T47D (cell line): ENCODE measurements at places on chromosomes 5 and 9.

- DNase-seq = no peak
Measured at GRCh38 chr5:157292599-157292998, 26.7 kb downstream of the CYFIP2 start.

DNA sequence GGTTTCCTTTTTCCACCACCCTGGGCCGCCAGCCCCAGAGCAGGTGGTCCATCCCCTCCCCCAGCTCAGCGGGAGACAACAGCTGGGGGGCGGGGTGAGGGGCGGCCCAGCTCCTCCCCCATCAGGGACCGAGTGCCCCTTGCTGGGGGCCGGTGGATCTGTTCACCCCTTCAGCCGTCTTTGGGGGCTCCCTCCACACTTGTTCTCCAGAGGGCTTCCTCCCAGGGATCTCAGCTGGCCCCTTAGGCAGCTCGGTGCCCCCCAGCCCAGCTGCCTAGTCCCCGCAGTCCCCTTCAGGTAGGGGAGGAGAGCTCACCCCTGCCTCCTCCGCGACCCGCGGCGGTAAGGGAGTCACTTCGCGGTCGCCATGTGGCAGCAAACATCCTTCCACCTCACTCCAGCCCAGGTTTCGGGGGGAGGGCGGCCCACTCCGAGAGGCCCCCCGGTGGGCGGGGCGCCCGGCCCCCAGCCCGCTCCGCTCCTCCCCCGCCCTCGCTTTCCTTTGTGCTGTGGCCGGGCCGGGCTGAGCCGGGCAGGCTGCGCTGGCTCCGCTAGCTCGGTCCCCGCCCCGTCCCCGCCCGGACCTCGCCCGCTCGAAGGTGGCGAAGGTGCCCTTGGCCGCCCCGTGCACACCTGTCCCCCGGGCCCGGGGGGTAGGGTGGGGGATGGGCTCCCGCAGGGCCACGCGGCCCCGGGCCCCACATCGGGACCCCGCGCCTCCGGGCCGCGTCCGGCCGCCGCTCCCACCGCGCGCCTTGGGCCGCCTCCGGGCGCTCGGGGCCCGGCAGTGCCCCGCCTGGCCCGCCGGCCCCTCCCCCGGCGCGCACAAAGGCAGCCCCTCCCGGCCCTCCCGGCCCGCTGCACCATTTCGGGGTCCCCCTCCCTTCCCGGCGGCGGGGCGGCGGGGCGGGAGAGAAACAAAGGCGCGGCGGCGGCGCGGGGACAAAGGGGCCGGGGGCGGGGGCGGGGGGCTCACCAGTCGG, 683 bp downstream of the DBN1 start:
- DNase-seq = peak; percentile 68

DNA sequence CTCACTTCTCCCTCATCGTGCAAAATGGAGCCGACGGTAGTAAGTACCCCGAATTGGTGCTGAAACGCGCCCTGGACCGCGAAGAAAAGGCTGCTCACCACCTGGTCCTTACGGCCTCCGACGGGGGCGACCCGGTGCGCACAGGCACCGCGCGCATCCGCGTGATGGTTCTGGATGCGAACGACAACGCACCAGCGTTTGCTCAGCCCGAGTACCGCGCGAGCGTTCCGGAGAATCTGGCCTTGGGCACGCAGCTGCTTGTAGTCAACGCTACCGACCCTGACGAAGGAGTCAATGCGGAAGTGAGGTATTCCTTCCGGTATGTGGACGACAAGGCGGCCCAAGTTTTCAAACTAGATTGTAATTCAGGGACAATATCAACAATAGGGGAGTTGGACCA, 979 bp downstream of the PCDHGA12 start:
- DNase-seq = no peak

DNA sequence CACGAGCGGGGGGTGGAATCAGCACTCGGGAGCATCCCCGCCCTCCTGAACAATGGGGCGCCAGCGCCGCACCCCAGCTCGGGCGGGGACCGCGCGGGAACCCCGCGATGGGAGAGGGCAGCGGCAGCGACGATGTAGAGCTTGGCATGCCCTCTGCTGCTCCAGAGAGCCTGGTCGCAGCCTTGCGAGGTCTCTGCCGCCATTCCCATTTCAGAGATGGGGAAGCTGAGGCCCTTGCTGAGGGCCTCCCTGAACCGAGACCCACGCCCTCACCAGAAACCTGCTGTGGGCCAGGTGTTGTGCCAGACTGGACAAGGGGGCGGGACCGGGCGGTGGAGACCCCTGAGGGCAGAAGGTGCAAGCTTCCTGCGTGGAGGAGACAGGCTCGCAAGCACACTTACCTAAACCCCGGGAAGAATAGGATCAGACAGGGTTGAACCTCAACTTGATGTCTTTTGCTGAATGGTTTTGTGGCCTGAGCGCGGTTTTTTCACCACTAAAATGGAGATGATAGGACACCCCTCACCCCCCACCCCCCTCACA, 647 bp upstream of the MEGF9 start:
- no peak for DNase-seq

DNA sequence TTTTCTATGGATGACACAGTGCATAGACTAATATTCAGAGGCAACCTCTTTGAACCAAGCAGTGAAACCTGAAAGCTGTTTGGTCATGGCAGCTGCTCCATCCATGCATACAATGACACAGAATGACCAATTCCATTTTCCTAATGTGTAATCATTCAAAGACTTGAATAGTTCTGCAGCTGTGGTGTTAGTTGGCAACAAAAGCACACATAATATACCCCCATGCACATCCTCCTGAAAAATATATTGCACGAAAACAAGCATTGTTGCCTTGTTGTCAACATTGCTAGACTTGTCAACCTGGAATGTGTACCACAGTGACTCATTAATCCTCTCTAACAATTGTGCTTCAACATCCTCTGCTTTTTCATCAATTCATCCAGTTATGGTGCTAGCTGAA, 71.0 kb upstream of the SEMA6A start:
- no peak for DNase-seq

DNA sequence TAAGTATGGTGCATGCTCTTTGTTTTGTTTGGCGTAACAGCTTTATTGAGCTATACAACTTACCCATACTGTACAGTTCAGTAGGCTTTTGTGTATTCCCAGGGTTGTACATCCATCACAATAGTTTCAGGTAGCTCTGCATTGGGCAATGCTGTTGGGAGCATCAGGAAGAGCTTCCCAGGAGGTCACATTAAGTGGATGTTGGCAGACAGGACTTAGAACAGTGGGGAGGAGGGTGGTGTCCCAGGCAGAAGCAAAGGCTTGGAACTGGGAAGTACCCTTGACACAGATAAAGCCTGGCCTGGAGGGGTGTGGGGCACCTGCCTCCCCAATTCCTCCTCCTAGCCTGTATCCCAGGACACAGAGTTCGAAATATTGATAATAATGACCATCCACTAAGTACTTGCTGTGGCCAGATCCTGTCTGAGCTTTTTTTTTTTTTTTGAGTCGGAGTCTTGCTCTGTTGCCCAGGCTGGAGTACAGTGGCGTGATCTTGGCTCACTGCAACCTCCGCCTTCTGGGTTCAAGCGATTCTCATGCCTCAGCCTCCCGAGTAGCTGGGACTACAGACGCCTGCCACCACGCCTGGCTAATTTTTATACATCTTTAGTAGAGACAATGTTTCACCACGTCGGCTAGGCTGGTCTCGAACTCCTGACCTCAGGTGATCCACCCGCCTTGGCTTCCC, 1.3 kb downstream of the BBLN start:
- no peak for DNase-seq

- peak; percentile 39 for DNase-seq
Measured at GRCh38 chr9:124758061-124758460, 13.1 kb downstream of the NR6A1 start.

DNA sequence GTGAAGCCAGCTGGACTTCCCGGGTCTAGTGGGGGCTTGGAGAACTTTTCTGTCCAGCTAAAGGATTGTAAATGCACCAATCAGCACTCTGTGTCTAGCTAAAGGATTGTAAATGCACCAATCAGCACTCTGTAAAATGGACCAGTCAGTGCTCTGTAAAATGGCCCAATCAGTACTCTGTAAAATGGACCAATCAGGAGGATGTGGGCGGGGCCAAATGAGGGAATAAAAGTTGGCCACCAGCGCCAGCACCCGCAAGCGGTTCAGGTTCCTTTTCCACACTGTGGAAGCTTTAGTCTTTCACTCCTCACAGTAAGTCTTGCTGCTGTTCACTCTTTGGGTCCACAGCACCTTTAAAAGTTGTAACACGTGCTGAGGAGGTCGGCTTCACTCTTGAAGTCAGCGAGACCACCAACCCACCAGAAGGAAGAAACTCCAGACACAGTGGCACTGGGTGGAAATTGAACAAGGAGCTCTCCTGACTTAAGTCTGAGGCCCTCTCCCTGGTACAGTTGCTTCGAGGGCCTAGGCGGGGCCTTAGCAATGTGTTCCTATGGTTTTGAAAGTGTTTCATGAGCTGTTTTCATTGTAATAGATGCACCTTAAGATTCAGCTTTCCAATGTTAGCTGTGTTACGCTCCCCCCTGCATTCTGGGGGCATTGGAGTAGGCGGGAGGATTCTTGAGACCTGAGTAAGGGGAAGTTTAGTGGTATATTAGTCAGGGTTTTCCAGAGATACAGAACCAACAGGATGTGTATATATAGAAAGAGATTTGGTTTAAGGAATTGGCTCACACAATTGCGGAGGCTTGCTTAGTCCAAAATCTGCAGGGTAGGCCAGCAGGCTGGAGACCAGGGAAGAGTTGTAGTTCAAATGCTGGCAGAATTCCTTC, 21.5 kb upstream of the MYO10 start:
- no peak for DNase-seq

DNA sequence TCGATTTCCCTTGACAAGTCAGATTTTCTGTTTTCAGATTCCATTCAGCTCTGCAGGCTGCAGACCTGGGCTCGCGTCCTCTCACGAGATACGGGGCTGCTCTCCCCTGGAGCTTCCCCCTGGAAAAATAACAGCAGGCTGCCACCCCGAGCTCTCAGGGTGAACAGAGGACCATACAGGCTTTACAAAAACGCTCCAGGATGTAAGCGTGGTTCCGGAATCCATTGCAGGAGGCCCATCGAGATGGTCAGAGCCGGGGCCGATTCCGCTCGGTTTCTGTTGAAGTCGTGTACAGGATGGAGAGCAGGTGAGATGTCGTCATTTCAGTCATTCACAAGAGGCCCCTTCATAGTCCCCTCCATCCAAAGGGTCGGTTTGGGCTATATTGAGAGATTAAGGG, 297.7 kb upstream of the IRX4 start:
- DNase-seq = no peak

- DNase-seq = peak; percentile 66
Measured at GRCh38 chr9:101449071-101449721, 13.6 kb upstream of the ALDOB start.

GRCh38 chr9:136196404-136197083, 8.4 kb downstream of the LHX3 start:
- DNase-seq = no peak

- no peak for DNase-seq
Measured at GRCh38 chr9:115665519-115665918, 488.1 kb upstream of the PAPPA start.

DNA sequence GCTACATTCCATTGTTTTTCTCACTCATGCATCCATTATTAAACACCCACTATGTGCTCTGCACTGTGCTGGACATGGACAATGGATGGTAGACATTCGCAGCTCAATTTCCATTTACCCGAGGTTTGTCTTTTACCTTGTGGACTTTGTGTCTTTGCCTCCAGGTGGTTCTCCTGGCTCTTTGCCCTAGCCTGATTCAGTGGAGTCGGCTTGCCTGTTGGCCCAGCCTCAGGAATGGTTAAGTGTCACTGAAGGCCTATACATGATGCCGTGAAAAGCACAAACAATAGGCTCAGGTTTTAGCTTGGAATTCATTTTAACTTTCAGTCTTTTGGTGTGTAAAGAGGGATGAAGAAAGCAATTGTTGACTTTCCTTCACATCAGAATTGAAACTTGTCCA, 16.5 kb upstream of the DMRT3 start:
- peak; percentile 48 for DNase-seq
